BJ (cell line): ENCODE measurements at places on chromosomes 1 and 21.
A peak's percentile ranks its signal among the peaks of the same experiment; 100 is the strongest.

DNA sequence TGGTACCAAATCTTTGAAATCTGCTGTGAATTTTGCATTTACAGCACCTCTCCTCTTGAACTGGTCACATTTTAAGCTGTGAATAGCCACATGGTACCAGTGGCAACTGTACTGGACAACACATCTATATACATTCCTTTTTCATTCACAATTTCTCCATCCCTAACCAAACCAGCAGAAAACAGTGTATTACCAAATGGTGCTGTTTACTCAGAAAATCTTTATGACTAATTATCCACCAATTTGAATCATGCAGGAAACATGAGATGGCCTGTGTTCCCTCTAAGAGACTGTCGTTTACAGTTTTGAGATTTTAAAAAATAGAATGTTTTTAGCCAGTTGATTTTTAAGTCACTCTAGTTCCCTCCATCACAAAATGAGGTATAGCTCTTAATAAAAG, 17.6 kb upstream of the CCT8 start:
- DNase-seq, result peak; percentile 61

- no peak for DNase-seq
Measured at GRCh38 chr1:88060750-88061491, 623.2 kb upstream of the PKN2 start.

DNA sequence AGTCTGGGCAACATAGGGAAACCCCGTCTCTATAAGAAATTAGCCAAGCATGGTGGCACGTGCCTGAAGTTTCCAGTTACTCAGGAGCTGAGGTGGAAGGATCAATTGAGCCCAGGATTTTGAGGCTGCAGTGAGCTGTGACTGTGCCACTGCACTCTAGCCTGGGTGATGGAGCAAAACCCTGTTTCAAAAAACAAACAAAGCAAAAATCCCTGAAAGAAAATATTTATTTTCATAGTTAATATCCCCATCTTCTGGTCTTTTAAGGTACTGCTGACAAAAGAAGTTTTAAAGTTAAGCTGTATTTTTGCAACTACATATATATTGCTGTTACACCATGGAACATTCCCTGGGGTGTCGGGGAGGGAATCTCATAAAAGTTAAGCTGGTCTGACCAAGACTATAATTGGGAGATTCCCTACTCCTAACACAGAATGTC, 26.0 kb downstream of the VAMP4 start:
- peak; percentile 10 for DNase-seq

GRCh38 chr1:64393790-64394189, 76.1 kb upstream of the CACHD1 start:
- DNase-seq, result no peak

DNA sequence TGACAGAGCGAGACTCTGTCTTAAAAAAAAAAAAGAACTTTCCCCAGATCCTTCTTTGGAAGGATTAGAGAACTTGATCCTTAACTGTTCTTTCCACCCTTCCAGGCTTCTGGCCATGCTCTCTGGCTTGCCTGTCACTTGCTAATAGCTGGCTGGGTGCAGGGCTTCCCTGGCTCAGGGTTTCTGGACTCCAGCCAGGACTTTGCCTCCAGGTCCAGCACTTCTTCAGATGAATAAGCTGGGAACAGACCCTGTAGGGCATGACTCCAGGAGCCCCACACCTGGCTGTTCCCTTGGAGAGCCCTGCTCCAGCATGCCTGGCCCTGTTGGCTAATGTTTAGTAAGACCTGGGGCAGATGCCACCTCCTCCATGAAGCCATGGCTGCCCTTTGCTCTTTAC, 3.3 kb upstream of the NT5C1A start:
- DNase-seq, result no peak

DNA sequence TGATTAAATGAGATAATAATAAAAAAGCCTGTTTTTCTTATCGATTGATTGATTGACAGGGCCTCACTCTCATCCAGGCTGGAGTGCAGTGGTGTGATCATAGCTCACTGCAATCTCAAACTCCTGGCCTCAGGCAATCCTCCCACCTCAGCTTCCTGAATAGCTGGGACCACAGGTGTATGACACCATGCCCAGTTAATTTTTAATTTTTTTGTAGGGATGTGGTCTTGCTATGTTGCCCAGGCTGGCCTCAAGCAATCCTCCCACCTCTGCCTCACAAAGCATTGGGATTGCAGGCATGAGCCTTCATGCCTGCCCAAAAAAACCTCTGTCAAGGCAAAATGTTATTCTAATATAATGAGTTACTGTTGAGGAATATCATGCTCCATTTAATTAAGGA, 346.4 kb upstream of the DAB1 start:
- no peak for DNase-seq

- DNase-seq, result no peak
Measured at GRCh38 chr1:30491831-30492230, 231.6 kb downstream of the MATN1 start.

DNA sequence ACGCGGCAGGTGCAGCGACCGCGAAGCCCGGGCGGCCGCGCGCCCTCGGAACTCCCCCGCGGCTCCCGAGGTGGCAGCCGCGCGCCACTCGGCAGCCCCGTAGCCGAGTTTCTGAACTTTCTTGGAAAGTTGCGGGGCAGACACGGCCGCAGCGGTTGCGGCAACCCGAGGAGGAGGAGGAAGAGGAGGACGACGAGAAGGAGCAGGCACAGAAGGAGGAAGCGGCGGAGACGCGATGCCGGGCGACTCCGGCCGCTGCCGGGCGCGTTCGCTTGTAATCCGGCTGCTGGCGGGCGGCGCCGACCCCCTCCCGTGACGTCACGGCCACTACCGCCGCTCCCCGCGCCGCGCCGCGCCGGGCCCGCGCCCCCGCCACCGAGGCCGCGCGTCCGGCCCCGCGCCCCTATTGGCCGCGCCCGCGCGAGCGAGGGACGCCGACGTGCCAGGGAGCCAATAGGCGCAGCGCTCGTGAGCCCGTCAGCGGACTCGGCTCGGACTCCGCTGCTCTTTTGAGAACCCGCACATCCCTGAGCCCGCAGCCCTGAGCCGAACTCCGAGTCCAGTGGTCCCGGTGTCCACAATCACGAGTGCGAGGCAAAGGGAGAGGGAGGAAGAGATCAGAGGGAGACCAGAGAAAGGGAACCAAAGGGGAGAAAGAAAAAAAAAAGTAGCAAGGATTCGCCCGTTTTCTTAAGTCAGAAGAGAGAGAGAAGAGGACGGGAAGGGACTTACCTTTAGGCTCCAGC, 736 bp upstream of the BARHL2 start:
- DNase-seq, result no peak

- no peak for DNase-seq
Measured at GRCh38 chr1:228031276-228031995, 24.6 kb downstream of the WNT3A start.

- DNase-seq, result no peak
Measured at GRCh38 chr1:56068210-56068609, 511.2 kb downstream of the PLPP3 start.

- no peak for DNase-seq
Measured at GRCh38 chr21:46465651-46466050, 7.0 kb downstream of the DIP2A start.

GRCh38 chr1:234746798-234747196, 136.8 kb upstream of the IRF2BP2 start:
- DNase-seq, result no peak

DNA sequence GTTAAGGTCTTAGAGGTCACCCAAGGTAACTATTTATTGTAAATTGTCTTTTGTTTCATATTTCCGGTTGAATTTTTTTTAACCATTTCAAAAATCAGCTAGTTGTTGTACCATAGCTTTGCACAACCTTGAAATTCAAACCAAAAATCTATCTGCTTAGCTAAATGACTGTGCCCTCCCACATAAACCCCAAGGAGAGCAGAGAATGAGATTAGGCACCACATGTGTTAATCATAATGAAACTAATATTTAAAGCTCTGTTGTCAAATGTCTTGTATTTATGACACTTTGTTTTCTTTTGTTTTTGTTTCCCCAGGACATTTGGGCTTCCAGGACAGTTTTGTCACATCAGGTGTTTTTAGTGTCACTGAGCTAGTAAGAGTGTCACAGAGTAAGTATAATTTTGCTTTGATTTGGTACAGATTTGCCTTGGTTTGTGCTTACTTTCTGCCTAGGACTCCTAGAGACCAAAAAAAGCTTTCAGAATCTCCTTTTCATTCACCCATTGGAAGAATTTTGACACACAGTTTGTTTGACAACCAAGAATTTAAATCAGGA, 249.9 kb downstream of the NFIA start:
- DNase-seq, result no peak

- no peak for DNase-seq
Measured at GRCh38 chr1:46352363-46352762, 11.8 kb downstream of the NSUN4 start.

GRCh38 chr1:247669225-247669624, 10.3 kb downstream of the OR13G1 start:
- DNase-seq, result no peak

DNA sequence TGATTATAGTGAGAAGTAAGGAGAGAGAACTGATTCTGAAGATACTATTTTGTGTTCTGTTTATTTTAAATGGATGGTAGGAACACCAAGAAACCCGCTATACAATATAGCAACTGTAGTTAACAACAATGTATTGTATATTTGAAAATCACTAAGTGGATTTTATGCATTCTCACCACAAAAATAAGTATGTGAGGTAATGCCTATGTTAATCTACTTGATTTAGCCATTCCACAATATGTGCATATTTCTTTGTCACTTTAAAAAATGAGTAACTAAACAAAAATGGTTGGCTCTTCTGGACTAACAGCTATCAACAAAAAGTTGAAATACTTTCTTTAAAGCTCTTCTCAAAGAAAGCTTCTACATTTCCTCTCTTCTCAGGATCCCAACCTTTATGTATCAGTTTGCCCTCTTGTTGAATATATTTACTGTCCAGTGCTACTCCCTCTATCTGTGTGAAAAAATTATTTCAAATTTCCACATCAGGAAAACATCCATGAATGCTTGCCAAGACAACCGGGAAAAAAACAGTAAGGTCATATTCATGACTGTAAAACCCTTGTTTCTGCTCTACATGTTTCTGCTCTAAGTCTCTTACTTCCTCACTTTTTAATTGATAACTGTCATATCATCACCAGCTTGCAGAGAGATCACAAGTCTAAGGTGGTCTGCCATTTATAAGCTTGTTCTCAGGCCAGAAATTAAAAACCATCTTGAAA, 27.0 kb downstream of the CLCA4 start:
- no peak for DNase-seq

DNA sequence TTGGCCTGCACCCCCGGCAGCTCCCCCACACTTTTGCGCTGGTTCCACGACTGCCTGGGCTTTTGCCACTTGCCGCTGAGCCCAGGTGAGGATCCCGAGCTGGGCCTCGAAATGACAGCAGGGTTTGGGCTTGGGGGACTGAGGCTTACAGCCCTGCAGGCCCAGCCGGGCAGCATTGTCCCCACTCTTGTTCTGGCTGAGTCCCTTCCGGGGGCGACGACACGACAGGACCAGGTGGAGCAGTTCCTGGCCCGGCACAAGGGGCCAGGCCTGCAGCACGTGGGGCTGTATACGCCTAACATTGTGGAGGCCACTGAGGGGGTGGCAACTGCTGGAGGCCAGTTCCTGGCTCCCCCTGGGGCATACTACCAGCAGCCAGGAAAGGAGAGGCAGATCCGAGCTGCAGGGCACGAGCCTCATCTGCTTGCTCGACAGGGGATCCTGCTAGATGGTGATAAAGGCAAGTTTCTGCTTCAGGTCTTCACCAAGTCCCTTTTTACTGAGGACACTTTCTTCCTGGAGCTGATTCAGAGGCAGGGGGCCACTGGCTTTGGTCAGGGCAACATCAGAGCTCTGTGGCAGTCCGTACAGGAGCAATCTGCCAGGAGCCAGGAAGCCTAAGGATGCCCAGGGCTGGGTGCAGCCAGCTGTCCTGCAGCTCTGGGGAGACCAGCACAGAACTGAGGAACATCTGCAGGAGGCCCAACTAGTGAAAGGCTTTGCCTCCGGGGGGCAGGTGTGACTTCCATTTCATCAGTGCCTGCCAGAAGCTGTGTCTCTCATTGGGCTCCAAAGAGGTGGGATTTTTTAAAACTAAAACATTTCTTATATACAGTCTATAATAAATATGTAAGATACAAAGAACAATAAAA, 1.2 kb downstream of the HPDL start:
- DNase-seq, result no peak

DNA sequence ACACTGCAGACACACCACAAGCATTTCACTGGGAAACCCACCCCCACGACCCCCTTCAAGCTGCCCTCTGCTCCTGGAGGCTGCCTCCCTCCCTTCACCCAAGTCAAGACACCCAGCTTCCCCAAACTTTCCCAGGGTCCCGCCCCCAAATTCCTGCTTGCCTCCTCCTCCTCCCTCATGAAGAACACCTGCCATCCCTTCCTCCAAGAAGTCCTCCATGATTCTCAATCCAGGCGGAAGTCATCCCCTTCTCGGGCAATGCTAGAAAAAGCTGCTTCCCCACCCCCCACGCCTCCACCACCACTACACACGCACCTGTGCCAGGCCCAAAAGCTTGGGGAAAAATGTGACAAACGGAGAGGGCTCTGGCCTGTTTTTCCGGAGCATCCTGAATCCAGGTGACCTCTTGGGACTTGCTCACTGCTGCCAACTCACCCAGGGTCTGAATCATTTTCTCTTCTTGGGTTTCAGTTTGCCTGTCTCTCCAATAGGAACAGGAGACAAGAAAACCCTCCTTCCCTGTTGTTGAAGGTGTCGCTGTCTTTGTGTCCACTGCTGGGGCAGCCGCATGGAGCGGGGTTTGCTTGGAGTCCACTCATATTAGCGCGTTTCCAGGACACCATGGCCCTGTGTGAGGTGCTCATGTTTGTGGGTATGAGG, 101.0 kb upstream of the CASZ1 start:
- no peak for DNase-seq

DNA sequence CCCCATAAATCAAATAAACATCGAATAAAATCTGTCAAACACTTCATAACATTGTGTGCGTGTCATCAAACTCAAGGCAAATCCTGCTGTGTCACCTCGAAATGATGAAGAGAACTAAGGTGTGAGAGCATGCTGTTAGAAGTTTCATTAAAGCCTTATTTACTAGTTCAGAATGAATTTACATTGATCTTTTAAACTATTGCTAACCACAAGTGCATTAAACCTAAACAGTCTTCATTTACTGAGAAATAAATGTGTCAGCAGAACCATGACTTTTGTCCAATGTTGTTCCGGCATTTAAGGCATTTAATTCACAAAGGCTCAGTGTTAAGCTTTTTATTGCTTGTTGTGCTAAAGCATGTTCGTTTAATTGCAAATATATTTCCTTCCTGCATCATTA, 474.4 kb downstream of the SETD4 start:
- DNase-seq, result no peak

GRCh38 chr1:63828322-63829044, 54.7 kb downstream of the ROR1 start:
- no peak for DNase-seq
